Frontal cortex (tissue), 4 donors: ENCODE measurements at places on chromosomes 2 and 18. TPM values are rescaled to one million over a fixed set of nuclear protein-coding genes. Genes with fewer than 3 reads are reported as not detected.

DNA sequence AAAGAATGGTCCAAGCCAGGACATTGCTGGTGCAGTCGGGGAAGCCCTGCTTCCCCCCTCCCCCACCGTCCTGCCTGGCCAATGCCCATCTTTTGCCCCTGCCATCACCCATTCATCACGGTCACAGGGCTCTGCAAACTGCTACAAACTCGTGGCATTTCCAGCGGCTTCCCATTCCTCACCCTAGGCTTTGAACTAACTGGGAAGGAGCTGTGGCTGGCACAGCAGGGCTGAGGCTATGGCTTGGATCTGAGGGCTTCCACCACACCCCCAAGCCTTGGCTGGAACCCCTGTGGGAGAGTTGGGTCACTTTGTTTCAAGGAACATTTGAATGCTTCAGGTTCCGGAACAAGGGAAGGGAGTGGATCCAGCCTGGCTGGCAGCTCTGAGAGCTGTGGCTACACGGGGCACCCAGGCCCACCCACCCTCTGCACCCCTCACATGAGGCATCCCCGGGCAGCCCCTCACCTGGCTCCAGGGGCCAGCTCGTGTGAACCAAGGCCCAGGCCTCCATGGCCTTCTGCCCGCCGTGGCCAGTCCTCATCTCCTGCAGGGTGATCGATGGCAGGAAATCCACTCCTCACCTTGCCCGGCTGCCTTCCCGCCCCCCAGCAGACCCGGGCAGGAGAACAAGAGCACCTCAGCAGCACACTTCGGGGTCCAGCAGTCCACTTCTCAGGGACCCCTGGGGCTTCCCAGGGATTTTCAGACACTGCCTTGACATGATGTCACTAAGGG, 58.8 kb upstream of the OTOS start:
- DNase-seq: no peak

GRCh38 chr2:28522481-28522880, 26.6 kb downstream of the PLB1 start:
- DNase-seq: no peak

GRCh38 chr2:54610700-54611099, 112.8 kb upstream of the EML6 start:
- DNase-seq: no peak

DNA sequence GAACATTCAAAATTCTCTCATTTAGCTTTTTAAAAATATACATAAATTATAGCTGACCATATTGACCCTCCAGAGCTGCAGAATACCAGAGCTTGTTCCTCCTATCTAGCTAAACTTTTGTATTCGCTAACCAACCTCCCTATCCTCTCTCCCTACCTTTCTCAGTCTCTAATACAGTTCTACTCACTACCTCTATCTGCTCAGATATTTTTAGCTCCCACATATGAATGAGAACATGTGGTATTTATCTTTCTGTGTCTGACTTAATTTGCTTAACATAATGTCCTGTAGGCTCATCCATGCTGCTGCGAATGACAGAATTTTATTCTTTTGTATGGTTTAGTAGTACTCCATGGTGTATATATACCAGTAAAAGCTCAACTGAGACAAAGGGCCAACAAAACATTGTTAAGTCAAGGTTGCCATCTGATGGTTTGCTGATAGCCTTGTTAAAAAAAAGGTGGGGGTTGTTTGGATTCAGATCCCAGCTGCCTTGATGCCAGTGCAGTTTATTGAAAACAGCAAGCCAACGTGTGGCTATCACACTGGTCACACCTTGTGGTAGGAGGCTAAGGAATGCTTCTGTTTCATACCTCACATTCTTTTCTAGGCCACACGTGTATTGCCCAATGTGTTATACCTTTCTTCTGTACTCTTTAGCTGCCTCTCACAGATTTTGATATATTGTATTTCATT, 101.5 kb downstream of the VWA3B start:
- DNase-seq: no peak

DNA sequence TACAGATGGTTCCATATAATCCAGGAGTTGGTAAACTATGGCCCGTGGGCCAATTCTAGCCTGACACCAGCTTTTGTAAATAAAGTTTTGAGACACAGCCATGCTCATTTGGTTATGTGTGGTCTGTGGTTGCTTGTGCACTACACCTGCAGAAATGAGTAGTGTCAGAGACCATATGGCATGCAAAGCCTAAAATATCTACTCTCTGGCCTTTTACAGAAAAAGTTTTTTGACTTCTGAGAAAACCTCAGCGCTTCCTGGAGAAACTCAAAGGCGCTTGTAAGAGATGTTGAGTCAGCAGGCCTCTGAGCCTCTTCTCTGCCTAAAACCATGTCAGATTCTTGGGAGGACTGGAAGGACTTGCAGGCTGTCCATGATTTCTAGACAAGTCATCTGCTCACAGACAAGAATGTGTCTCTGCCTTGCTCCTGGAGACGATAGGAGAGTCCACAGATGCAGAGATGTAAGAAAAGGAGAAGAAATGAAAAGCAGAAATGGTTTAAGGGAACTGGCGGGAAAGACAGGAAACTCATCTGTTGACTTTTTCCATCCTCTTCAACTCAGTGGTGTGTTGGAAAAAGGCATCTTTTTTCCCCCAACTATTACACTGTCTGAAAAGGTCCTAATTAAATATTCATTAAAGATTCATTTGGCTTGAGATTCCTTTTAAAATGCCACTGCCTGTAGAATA, 5.2 kb downstream of the TTC39C start:
- no peak for DNase-seq

DNA sequence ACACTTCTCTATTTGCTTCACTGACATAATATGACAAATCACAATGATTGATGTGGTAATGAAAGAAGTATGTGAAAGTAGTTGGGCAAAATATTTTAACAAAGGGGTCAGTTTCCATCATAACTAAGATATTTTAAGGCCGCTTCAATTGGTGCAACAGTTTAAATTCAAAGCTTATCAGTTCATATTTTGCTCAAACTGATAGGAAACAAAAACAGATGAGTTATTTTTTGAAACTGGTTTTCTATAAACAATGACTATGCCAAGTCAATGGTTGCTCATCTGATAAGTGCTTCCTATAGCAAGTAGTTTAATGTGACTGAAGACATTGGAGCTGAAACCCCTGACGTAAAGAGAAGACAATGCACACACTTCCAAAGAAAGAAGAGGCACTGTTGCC, 1290.7 kb downstream of the SUCLG1 start:
- DNase-seq: no peak

The TACR1 gene
- 1.2 TPM for total RNA-seq

The ANKRD62 gene
- total RNA-seq: not detected
